Right renal pelvis (tissue), 4 donors: ENCODE measurements at places on chromosomes 11 and 22. TPM values are rescaled to one million over a fixed set of nuclear protein-coding genes. Genes with fewer than 3 reads are reported as not detected.

Gene DMC1
- polyA plus RNA-seq, result 5.3 TPM

Gene P2RY6
- polyA plus RNA-seq, result 1.1 TPM

GRCh38 chr22:21606775-21607174 is 23.0 kb downstream of the YDJC start:
- no peak for DNase-seq

DNA sequence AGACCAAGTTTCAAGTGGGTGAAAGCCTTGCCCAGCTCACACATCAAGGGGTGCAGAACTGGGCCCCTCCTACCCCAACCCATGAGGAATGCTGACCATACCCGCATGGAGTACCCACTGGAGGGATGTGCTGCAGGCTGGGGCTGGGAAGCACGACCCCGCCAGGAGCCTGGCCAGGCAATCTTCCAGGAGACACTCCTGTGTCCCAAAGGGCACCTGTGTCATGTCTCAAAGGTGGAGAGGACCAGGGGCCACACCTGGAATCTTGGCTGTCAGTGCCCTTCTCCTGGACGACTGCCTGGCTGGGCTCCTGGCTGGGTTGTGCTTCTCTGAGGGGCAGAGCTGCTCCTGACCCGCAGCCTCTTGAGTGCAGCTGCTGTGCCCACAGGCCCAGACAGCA is 6.7 kb downstream of the ARAP1 start:
- no peak for DNase-seq

DNA sequence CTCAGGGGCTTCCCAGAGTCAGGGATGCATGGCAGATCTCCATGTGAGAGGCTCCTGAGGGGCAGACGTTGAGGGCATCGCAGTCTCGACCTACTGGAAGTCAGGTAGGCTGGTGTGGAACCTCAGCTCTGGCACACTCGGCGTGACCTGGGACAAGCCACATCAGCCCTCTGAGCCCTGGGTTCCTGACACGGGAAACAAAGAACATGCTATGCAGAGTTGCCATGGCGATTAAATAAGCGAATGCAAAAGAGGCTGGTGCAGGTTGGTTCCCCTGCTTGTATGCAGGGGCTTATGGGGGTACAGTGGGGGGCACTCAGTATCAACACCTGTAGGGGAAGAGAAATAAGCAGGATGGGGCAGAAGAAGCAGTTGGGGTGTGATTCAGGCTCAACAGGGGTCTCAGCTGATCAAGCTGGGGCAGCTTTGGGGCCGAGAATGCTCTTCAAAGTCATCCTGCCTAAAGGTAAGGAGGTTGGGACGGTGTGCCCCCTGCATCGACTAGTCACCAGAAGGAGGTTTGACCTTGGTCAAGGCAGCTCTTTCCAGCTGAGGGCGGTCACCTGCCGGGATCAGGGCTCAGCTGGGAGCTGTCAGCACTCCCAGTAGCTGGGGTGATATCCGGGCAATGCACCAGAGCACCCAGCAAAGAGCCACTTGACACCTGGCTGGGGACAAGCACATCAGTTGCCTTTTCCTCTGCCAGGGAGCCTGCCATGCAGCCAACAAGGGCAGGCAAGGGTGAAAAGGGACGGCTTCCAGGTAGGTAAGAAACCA is 442.7 kb downstream of the MIAT start:
- DNase-seq, result no peak

- no peak for DNase-seq
Observed at GRCh38 chr22:24483976-24484545, 11.1 kb upstream of the UPB1 start.

GRCh38 chr22:31271026-31271425 is 21.3 kb downstream of the PIK3IP1 start:
- DNase-seq, result no peak
